CD8-positive, alpha-beta memory T cell (primary cell): ENCODE measurements at places on chromosomes 3 and 15. TPM values are rescaled to one million over a fixed set of nuclear protein-coding genes. Genes with fewer than 3 reads are reported as not detected.

The CCR1 gene
- 10.8 TPM for polyA plus RNA-seq

- DNase-seq, result no peak
Measured at GRCh38 chr3:127454051-127454450, 136.5 kb downstream of the TPRA1 start.

- DNase-seq, result no peak
Measured at GRCh38 chr3:14120111-14120920, 4.4 kb downstream of the CHCHD4 start.

The CFAP91 gene
- polyA plus RNA-seq, result 0.45 TPM

The ISLR gene
- not detected for polyA plus RNA-seq

DNA sequence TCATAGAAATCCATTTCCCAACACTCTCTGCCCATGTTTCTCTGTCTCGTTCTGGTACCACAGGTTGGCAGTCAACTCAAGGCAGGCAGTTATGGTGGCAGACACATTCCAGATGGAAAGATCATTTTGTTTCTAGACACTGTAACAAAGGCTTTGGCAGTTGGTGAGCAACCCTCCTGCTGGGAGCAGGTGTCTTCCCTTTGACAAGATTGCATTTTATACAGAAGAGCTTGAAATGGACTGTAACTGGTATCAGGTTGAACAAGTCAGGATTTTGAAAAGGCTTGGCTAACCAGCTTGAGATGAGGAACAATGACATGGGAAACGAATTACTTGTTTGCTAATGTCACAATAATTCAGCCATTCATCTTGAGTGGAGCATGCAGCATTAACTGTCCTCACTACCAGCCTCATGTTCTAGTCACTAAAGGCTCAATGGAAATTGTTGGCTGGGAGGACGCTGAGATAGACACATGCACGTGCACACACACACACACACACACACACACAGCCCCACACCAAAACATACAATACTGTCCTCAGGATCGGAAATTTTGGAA lies 170.0 kb downstream of the SEMA6D start:
- no peak for DNase-seq

GRCh38 chr3:108099244-108099643 lies 8.4 kb upstream of the CD47 start:
- no peak for DNase-seq
